ENCODE measurements at places on chromosomes 4 and X. TPM values are rescaled to one million over a fixed set of nuclear protein-coding genes. Genes with fewer than 3 reads are reported as not detected.

The SPIN4 gene
- 19.7 TPM for polyA plus RNA-seq

DNA sequence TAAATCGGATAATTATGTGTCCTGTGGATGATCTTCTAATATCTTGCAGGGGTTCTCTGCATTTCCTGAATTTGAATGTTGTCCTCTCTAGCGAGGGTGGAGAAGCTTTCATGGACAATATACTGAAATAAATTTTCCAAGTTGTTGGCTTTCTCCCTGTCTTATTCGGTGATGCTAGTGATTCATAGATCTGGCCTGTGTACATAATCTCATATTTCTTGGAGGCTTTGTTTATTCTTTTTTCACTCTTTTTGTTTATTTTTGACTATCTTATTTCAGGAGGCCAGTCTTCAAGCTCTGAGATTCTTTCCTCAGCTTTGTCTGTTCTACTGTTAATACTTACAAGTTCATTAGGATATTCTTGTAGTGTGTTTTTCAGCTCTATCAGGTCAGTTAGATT lies 20.7 kb upstream of the CLGN start:
- no peak overlapping the region for H3K27ac ChIP-seq
- H3K27me3 ChIP-seq: no peaks in the 10 kb centered on the region
- no peak for DNase-seq

- H3K27ac ChIP-seq: no peak overlapping the region
- H3K36me3 ChIP-seq: no peaks in the 10 kb centered on the region
- H3K4me1 ChIP-seq: no peaks in the 10 kb centered on the region
- H3K4me3 ChIP-seq: no peak overlapping the region
Observed at GRCh38 chrX:46860557-46860956, 23.7 kb downstream of the RP2 start.

DNA sequence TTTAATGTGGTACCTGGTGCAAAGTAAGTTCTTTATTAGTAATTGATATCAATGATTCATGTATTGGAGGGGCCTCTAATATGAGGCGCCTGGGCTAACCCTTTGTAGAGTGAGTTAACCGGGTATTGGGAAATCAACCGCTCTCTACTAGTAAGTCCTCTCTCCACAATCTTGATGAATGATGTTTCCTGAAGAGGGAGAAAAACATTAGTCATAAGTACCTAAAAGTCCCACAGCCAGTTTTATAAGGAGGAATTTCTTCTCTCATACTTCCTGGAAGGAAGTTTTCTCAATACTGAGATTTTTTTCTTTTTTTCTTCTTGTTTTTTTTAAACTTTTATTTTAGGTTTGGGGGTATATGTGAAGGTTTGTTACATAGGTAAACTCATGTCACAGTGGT lies 62.3 kb downstream of the AGTR2 start:
- no peaks in the 10 kb centered on the region for H3K4me1 ChIP-seq
- no peaks in the 10 kb centered on the region for H3K27me3 ChIP-seq

- H3K36me3 ChIP-seq: no peaks in the 10 kb centered on the region
- DNase-seq: no peak
- no peaks in the 10 kb centered on the region for H3K4me1 ChIP-seq
- peaks cover 2% of the 10 kb centered on the region for H3K27me3 ChIP-seq
- H3K4me3 ChIP-seq: no peak overlapping the region
Observed at GRCh38 chrX:134804779-134805178, 146.5 kb upstream of the PLAC1 start.

Data from spinal cord (tissue), 10 donors.